ENCODE measurements at places on chromosomes 12 and 14.
A peak's percentile ranks its signal among the peaks of the same experiment; 100 is the strongest.

DNA sequence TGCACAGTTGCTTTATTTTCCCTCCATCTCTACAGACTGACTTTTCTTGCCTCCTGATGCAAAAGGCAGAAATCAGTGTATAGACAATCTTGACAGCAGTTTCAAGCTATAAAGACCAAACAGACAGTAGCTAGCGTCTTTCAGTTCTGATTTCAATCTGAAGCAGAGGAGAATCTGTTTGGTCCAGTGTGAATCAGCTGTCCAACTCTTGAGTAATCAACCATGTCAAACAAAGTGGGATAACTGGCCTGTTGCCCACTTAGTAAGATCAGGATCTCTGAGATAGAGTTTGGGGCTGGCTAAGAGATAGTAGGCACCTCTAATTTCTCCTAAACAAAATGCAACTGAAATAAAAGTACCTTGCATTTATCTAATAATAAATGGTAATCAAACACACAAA lies 797.4 kb upstream of the FBXO33 start:
- no peak for DNase-seq

DNA sequence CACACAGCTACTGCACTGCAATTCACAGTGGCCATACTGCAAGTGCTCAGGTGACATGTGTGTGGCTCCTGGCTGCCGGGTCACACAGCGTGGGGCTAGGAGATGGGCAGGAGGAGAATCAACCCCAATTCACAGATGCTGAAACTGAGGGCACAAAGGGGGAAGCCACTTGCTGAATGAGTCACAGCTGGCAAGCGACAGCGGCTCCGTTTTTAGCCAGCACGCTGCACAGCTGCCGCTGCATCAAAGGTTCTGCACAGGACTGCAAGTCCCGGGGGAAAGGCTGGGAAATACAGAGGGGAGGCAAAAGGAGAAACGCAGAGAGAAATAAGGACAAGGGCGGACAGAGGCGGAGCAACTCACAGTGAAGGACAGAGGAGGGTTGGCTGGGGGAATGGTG lies 57.9 kb downstream of the KDM2B start:
- no peak for DNase-seq

DNA sequence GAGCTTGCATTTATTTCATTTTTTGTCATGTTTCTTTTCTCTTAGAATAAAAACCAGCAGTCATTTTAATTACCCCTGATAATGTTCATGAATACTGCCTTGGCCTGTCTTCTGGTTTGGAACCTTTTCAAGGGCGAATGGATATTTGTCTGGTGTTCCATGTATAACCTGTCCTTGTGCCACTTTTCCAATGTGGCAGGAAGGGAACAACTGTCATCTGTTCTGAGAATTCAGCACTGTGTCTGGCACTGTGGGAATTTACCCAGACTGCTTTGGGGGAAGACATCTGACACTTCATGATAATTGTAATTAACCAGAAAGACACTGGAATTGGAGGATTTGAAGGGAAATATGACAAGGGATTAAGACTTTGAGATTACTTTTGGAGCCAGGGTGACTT lies 352.8 kb downstream of the APAF1 start:
- DNase-seq = no peak

DNA sequence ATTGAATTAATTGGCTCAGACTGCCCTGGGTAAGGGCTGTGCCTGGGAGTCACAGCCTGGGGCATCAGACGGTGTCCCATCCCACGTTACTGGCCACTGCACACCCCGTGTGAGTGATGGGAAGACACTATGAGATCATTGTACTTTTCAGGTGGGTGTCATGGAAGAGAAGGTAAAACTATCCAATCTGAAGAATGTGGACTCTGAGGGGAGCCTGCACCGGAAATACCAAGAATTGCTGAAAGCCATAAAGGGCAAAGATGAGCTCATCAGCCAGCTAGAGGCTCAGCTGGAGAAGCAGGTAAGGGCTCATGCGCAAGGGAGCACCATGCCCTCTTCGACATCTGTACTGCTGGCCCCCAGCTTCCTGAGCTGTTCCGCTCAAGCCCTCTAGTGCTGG lies 24.0 kb downstream of the PLEKHH1 start:
- no peak for DNase-seq

DNA sequence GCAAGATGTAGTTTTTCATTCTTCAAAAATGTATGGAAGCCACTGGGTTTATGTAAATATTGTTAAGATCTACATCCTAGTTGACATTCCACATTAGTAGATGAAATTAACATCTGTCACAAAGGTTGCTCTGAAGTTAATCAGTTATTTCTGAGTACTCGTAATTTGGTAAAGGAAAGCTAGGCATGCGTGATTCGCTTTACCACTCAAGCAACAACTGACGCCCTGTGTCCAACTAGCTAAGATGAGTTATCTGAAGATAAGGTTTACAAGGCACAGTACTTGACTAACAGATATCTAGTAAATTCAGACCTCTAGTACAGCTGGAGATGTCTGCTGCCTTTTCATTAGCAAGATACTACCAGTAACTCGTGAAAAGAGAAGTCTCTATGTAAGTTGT lies 14.1 kb downstream of the PRKD1 start:
- DNase-seq = no peak

DNA sequence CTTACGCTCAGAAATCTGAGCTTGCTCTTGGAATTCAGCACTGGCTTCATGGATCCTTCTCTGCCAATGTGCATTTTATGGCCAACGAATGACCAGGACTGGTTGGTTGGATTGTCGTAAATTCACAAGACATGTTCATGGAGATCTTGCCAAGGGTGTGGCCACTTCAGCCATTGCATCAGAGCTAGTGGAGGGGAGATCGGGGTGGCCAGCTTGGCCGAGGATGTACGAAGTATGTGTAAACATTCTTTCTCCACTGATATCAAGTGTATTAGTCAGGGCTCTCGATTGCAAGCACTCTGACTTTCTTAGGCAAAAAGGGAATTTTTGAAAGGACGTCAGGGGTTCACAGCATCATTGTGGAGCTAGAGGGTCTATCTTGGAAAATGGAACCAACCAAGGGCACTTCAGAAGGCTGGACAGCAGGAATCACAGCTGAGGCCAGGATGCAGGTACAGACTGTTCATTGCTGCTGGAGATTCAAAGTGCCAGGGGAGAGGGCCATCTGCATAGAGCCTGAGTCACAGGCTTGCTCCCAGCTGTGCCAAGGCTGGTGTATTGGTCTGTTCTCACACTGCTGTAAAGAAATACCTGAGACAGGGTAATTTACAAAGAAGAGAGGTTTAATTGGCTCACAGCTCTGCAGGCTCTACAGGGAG lies 32.9 kb upstream of the ADGRD1 start:
- DNase-seq = no peak

DNA sequence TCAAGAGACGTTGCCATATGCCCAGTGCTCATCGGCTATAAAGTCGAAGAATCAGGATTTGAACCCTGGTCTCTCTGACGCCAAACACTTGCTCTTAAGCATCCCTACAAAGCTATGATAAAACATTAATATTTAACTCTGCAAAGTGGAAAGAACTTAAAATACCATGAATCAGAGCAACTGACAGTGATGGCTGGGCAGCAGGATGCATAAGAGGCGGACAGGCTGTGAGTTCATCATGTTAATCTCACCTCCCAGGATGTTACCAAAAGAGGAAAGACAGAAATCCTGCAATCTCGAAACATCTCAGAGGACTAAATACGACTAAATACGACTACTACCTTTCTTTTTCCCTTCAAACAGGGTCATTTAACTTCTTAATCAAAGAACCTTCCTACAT lies 5.8 kb downstream of the DICER1 start:
- DNase-seq = no peak

GRCh38 chr12:100184549-100185145 lies 16.0 kb upstream of the ACTR6 start:
- DNase-seq = no peak

- DNase-seq = peak; percentile 25
Observed at GRCh38 chr14:99729991-99730875, 46.1 kb downstream of the CYP46A1 start.

DNA sequence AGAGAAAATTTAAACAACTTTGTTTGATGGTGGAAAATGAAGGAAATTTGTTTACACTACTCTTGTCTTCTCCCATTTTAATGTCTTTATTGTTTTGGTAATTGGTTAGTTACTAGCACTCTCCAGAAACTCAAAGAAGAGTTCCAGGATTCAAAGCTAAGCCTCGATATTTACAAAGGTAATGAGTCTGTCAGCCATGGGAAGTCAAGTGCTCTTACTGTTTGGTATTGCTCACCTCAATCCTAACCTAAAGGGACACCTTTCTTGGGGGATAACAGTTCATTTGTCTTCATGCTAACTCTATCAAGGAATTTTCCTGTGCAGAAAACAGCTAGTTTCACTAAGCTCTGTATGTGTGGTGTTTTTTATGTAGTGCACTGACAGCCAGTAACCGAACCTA lies 222.9 kb upstream of the LMO3 start:
- no peak for DNase-seq

- no peak for DNase-seq
Observed at GRCh38 chr14:106679776-106680175, 1153.4 kb downstream of the TMEM121 start.

GRCh38 chr14:72568296-72568992 lies 325.5 kb downstream of the DPF3 start:
- DNase-seq = no peak

GRCh38 chr14:59537476-59537875 lies 39.1 kb downstream of the CCDC175 start:
- no peak for DNase-seq

GRCh38 chr14:89419973-89420482 lies 3.0 kb upstream of the FOXN3 start:
- DNase-seq = no peak

GRCh38 chr12:50313256-50313931 lies 30.1 kb upstream of the LIMA1 start:
- DNase-seq = no peak

GRCh38 chr12:120978296-120979219 lies at the start of gene HNF1A:
TSS of gene HNF1A (plus strand) at chr12:120978543. CDS start at chr12:120978769, 226 bp downstream.
- no peak for DNase-seq

DNA sequence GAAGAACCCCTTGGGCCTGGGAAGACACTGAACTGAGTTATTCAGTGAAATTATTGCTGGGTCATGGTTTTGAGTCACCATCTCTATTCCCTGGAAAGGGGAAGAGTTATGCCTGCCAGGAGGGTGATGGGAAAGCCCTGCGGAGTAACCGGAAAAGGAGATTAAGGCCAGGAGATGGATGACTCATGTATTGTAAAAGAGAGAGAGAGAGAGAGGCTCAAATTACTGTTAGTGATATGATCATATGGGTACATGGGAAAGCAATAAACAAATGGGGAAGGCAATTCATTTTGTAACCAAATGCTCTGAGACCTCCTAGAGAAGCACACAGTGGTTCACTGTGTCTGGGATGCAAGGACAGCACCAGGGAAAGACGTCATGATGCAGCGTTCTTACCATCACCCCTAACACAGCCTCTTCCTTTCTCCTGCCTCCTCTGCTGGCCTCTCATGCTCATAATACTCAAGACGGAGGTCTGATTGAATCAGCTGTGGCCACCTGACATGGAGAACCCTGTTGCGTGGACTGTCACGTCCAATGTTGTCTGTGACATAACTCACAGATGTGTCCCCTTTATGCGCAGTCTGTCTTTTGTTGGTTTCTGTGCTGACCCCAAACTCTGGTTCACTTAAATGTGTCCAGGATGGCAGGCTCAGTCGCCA lies 243.7 kb downstream of the TMEM132D start:
- no peak for DNase-seq

DNA sequence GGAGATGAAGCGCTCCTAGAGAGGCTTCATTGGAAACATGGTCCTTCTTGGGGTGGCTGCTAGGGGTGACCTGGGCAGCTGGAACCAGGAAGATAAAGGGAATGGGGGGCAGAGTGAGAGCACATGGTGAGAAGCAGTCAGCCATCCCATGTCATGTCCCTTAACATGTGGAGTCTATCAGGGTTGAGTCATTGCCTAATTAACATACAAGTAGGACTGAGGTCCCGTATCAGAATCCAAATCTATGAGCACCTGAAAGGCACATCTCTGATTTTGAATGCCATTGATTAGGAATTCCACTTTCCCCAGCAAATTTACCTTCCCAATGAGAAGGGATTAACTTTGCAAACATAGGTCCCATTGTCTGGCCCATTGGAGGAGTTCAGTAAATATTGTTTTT lies 20.3 kb upstream of the PPP1R1A start:
- no peak for DNase-seq

GRCh38 chr14:24274101-24274543 lies 2.7 kb upstream of the RABGGTA start:
- peak; percentile 68 for DNase-seq

GRCh38 chr14:93720981-93721483 lies 67.3 kb downstream of the PRIMA1 start:
- no peak for DNase-seq

DNA sequence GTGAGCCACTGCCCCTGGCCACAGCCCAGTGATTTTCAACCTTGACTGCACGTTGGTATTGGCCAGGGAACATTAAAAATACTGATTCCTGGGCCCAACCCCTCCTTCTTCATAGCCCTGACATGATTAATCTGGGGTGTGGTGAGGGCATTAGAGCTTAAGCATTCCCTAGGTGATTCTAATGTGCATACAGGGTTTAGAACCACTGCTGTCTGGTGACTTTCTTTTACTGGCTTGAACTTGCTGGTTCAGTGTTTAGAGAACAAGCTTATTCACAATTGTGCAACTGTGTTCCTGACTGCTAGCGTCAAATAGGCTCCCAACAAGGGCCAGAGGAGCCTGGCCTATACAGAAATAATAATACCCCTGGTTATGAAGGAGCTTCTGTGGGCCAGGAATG lies 488.8 kb upstream of the CCDC196 start:
- DNase-seq = no peak

GRCh38 chr12:64669270-64669842 lies 59.1 kb downstream of the RASSF3 start:
- peak; percentile 27 for DNase-seq

GRCh38 chr14:47746986-47747385 lies 71.6 kb upstream of the MDGA2 start:
- DNase-seq = no peak

DNA sequence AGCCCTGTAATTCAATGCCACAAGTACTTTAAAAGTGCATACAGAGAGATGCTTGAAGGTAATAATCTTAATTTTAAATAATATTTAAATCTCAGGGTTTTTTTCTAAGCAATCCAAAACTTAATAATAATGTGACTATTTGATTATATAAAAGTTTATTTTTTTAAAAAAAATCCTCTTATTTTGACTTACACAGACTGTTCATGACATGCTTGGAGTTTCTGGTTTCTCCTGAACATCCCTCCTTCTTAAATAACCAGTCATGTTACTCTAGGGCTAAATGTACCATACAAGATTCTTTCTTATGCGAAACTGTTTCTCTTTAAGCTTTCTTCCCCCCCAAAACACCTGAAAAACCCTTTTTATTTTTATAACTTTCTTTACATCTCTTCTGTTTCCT lies 58.2 kb upstream of the SLC2A13 start:
- DNase-seq = no peak

GRCh38 chr12:14910090-14910915 lies 24.6 kb upstream of the MGP start:
- peak; percentile 14 for DNase-seq

GRCh38 chr12:1502379-1502720 lies 92.0 kb downstream of the FBXL14 start:
- no peak for DNase-seq

- DNase-seq = no peak
Observed at GRCh38 chr14:29663281-29663801, 264.3 kb downstream of the PRKD1 start.
